NCI-H2029 (cell line): ENCODE measurements at places on chromosomes 4 and X.

GRCh38 chrX:103774070-103774642 is 2.5 kb upstream of the PLP1 start:
- peak; percentile 1 for DNase-seq

DNA sequence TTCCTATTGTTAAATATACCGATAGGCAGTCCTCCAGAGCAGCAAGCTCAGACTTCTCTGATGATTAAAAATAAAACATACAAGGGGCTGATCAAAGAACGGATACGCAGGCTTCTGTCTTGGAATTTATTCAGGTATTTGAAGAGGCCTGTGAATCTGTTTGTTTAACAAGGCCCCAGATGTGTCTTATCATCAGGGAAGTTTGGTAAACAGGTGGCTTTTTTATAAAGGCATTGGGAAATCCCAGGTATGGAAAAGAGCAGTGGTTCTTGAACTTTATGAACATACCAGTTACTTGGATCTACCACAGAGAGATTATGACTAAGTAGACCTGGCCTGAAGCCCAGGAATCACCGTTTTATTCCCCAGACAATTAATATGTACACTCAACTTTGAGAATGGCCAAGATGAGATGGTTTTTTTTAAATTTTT is 47.9 kb downstream of the SOWAHB start:
- no peak for DNase-seq

- DNase-seq: no peak
Observed at GRCh38 chr4:2958446-2958845, 4.8 kb downstream of the NOP14 start.

DNA sequence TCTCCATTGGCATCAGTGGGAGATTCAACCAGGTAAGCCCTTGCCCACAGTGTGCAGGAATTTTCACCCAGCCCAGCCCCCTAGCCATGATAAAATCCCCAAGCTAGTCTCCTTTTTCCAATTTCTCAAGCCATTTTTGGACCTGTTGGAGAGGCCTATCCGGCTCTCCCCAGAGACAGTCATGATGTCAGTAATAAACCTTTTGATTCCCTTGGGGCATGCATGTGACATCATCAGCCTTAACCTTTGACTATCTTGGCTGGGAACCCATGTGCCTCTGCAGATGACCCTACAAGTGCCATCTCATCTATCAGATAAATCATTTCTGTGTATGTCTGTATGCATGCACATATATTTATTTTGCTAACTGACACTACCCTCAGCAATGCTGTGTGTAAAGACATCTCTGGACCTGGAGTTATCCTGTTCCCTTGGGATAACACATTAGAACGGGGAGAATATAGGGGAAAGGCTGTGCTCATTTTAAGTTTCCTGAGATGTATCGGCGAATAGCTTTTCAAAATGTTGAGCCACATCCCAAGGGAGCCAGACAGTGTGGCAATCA is 51.0 kb downstream of the CYTL1 start:
- DNase-seq: no peak

DNA sequence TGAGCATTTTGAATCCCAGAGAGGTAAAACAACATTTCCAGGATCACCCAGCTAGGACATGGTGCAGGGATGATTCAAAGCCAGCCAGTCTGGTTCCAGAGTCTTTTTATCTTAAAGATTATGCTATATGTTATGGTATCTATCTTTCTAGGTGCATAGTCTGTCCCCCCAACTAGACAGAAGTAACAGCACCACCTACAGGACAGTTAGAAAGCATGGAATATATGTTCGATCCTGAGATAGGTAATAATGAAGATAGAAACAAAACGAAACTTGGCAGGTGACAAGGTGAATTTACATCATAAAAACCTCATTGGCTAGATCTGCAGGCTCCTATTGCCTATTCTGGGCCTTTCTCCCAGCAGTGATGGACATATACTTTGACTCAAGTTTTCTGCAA is 723.2 kb downstream of the SMARCA1 start:
- no peak for DNase-seq

- no peak for DNase-seq
Observed at GRCh38 chr4:17597517-17597916, 16.9 kb upstream of the MED28 start.

DNA sequence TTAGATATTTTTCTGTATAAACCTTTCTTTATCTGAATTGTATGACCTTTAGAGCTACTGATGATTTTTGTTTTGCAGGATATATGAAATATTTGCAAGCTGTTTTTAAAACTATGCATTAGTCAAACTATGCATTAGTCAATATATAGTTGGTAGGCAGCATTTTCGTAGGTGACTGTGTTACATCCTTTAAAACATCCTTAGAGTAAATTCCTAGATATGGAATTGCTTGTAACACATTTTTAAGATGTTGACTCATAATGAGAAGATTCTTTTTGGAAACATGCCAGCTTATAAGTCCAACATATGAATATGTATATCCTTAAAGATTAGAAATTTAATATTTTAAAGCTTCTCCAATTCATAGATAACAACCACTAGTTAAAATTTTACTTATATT is 1768.5 kb downstream of the PCDH7 start:
- DNase-seq: no peak

GRCh38 chr4:138055890-138056289 is 186.3 kb downstream of the SLC7A11 start:
- no peak for DNase-seq

- DNase-seq: no peak
Observed at GRCh38 chrX:105706041-105706440, 116.3 kb upstream of the NRK start.

DNA sequence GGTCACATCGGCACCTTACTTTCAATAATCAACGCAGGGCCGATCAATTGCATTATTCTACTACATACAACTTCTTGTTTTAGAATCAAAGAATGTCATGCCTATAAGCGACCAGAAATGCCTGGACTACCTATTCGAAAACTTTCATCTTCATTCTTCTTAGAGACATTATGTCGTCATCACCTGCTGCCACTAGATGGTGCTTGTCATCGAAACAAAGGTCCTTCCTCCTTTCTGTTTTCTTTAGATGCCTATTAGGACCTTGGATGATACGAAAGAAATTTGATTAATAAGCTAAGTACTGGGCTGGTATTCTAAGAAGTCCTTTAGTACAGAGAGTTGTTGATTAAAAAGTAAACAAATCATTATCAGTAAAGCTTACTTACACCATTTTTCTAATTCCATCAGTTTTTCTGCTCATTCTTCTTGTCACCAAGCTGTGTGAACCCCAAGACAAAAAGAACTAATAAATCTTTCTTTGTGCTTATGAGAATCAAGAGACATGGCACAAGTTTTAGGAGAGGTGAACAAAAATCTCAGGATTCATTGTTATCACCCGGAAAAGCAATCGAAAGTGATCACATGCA is 154.5 kb upstream of the SLC4A4 start:
- peak; percentile 8 for DNase-seq

GRCh38 chr4:164481306-164482091 is 272.4 kb upstream of the SMIM31 start:
- no peak for DNase-seq

DNA sequence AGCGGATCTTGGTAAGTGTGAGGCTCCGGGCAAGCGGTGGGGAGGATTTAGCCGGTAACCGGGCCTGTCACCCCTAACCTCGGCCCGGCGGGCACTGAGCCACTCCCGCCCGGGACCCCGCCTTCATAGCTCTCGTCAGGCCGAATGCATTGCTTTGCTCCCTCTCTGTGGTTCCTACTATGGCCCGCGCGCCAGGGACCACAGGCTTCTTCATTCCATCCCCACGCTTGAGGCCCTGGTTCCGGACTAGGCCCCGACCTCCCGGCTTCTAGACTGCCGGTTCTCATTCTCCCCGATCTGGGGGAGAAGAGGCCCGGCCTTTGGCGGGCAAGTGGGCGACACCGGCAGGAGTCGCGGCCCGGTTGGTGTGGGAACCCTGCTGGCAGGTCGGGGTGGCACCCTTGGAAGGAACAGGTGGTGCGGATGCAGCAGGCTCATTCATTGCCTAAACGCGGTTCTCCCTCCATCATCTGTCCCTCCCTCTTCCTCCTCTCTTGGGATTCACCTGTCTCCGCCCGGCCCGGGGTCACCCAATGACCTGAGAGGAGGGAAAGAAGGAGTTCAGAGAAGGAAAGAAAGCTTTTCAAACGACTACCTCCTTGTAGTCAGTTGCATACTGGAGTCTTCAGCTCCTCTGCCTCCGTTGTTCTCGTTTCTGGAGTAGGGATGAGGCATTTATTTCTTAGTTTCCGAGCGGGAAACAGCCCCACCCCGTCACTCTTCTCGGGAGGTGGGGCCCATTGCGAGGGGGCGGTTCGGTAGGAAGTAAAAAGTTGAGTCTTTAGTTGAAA is at the start of gene NDUFC1:
Gene NDUFC1 (minus strand): TSS at position 657 of the 791 bp plus-strand sequence. CDS start 6,679 bp downstream, outside the sequence.
- peak; percentile 21 for DNase-seq

- DNase-seq: no peak
Observed at GRCh38 chrX:22296871-22297270, 24.2 kb downstream of the CBLL2 start.

DNA sequence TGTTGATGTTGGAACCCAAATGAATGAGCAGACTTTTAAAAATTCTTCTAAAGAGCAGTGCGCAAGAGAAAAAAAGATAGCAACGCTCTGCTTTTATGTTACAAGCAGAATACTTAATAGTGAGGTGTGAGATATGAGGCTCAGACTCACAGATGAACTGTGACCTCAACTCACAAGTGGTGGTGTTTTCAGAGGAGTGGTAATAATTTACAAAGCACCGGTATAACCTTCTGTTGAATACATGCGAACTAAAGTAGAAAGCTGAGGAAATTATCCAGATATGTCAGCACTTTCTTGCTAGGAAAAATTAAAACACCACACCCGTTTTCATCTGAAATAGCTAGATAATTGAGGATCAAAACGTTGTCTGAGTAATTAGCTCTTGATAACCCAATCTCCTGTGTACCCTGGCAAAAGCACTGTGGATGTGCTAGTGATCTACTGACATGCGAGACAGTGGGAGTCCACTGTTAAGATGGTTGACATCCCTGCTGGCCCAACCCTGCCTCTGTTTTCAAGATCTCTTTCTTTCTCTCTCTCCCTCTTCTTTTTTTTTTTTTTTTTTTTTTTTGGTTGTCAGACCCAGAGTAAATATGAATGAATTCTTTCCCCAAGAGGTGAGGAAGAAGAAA is 6.9 kb upstream of the TLL1 start:
- DNase-seq: no peak

- DNase-seq: no peak
Observed at GRCh38 chr4:70902577-70903290, 565 bp downstream of the MOB1B start.

GRCh38 chrX:153974003-153974725 is 1.6 kb downstream of the TMEM187 start:
- DNase-seq: no peak

- no peak for DNase-seq
Observed at GRCh38 chr4:56764775-56765174, 56.7 kb downstream of the SPINK2 start.

DNA sequence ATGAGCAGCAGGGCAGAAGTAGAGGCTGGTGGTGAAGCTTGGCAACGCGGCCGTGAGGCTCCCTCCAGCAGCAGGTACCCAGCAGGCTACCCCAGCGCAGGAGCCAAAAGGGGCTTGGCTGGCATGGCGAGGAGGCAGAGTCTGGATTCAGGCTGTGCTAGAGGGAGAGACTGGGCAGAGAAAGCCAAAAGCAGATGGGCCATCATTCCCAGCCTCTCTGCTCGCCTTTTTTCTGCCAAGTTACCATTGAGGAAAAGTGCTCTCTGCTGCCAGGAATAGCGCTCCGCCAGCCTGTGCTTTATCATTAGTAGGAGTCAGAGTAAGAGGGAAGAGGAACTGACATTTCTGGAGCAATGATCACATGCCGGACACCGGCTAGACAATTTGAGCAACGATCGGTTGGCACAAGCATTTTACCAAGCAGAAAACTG is 28.7 kb upstream of the MAP3K15 start:
- DNase-seq: no peak

GRCh38 chrX:84259868-84260267 is 71.9 kb upstream of the RPS6KA6 start:
- no peak for DNase-seq

- DNase-seq: no peak
Observed at GRCh38 chr4:1623821-1624518, 60.1 kb downstream of the FAM53A start.

DNA sequence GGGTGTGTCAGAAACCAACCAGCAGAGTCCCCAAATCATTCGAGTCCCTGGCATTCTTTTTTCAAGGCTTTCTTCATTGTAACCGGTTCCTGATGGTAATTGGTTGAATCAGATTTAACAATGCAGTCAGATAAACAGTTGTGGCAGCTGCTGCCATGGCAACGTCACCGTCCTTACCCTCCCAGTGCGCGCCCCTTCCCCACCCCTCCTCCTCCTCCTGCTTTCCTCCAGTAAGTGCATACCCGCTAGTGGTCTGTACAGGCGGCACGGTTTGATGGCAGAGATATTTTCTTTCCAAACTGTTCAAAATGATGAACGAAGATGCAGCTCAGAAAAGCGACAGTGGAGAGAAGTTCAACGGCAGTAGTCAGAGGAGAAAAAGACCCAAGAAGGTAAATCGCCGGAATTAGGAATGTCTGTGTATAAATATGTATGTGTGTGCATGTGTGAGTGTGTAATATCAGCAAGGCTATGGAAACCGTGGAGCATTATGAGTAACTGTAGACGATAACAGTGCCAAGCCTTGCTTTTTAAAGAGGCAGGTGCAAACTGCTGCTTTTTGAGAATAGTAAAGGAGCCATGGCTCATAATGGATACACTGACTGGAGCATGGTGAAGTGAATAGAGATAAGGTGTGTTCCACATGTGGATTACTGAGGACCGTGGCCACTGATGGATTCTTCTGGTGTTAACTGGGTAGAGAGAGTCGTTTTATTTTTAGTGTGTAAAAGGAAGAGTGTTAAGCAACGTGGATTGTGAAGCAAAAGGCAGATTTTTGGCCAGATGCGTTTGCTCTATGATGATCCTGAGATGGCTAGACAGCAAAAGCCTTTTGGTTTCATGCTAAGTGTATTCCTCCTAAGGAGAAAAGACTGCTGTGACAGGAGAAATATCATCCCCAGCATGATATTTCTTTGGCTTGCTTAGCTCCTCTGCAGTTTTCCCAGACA is at the start of gene ANK2:
Gene ANK2 (plus strand): TSS at position 233 of the 950 bp plus-strand sequence. CDS start 76 bp downstream, at position 309.
- peak; percentile 77 for DNase-seq

GRCh38 chr4:147312376-147313046 is 168.4 kb upstream of the EDNRA start:
- no peak for DNase-seq

DNA sequence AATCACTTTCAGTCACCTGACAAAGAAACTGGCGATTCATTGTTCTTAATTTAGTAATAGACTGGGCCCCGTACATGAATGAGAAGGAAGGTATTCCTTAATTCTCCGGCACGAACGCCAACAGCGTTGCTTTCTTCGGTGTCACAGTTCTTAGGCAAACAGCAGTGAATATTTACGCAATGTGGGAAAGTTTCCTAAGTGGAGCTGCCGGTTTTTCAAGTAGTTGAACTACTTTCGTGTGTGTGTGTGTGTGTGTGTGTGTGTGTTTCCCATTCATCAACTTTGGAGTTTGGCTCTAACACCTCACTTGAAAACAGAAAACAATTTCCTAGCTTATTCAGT is 651 bp downstream of the NXT2 start:
- DNase-seq: no peak

- peak; percentile 35 for DNase-seq
Observed at GRCh38 chr4:188008377-188008776, 12.8 kb downstream of the ZFP42 start.
